ENCODE measurements at places on chromosomes 5 and 9. TPM values are rescaled to one million over a fixed set of nuclear protein-coding genes. Genes with fewer than 3 reads are reported as not detected.

Gene CNTFR
- total RNA-seq: 116 TPM

Gene CDKN2A
- total RNA-seq: 4.2 TPM

Gene IFNA17
- total RNA-seq: not detected

Gene CBY3
- not detected for total RNA-seq

Gene MYORG
- total RNA-seq: 10.1 TPM

Gene FBP2
- not detected for total RNA-seq

Gene ENG
- total RNA-seq: 243 TPM

Gene LRRC8A
- total RNA-seq: 40.5 TPM

Gene CA9
- not detected for total RNA-seq

Gene SLCO6A1
- not detected for total RNA-seq

Gene TLX3
- not detected for total RNA-seq

Gene MARCOL
- total RNA-seq: not detected

Gene OBP2B
- not detected for total RNA-seq

Gene CYLC2
- not detected for total RNA-seq

Gene AKNA
- 44.9 TPM for total RNA-seq

Gene SOWAHA
- not detected for total RNA-seq

Gene MARCHF11
- total RNA-seq: not detected

Measured in mesenteric fat pad (tissue), 1 donor.